ENCODE measurements at places on chromosomes 5 and 9.

- no peak for DNase-seq
These were observed 92.2 kb upstream of the SLC30A5 start for GRCh38 chr5:69001627-69002026.

GRCh38 chr9:94157050-94157801 lies 73.0 kb downstream of the PTPDC1 start:
- DNase-seq, result peak; percentile 84

GRCh38 chr5:9415091-9415490 lies 130.8 kb downstream of the SEMA5A start:
- no peak for DNase-seq

DNA sequence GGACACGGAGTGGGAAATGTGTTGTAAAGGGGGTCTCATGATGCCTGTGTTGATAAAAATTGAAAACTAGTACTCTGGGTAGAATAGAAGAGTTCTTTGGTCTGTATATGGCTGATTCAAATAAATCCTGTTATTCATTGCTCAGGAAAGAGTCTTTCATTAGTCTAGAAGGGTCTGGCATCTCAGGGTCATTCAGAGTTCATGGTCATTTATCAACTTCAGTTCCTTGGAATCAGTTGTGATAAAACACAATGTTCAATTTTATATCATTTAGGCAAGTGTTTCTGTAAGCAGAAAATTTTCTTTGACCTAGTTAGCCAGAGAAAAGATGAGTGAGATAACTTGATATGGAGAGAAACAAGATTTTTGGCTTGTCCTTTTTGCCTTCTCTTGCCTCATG lies 36.3 kb downstream of the SPATA31D1 start:
- DNase-seq, result no peak

- no peak for DNase-seq
These were observed 94.0 kb downstream of the RCL1 start for GRCh38 chr9:4886698-4887097.

DNA sequence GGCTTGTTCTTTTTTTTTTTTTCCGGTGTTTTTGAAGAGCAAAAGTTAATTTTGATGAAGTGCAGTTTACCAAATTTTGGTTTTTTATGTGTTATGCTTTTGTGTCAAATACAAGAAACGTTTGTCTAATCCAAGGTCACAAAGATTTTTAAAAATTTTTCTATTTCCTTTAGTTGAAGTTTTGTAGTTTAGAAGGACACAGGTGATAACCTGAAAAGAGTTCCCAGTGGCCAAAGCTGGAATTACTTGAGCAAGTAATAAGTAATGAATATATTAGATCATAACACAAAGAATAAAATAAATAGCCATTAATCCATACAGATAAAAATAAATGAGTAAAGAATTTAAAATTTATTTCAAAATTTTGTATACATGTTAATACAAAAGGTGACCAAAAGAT lies 71.5 kb downstream of the FCHO2 start:
- DNase-seq, result no peak

- no peak for DNase-seq
These were observed 4.4 kb upstream of the GNG10 start for GRCh38 chr9:111657051-111657450.

- DNase-seq, result peak; percentile 52
These were observed 32.3 kb downstream of the ERP44 start for GRCh38 chr9:100066539-100066938.

GRCh38 chr9:115085773-115086377 lies 32.1 kb downstream of the TNC start:
- no peak for DNase-seq

- no peak for DNase-seq
These were observed 123.2 kb downstream of the JAKMIP2 start for GRCh38 chr5:147659166-147659929.

DNA sequence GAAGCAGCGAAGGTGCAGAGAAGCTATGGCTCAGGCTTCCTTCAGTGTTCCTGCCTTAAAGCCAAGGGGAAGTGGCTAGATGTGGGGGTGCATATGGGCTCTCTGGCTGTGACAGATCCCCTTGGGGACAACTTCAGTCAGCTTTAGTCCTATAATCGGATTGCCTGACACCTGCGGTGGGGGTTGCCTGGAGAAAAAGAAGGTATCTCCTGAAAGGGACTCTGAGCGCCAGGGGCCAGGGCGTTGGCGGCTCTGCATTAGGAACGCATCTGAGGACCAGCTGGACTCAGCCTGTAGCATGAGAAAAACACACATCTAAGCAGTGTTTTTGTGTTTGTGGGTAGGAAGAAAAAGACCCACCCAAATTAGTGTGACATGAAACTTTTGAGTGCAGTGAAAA lies 84.3 kb upstream of the OTULINL start:
- no peak for DNase-seq

DNA sequence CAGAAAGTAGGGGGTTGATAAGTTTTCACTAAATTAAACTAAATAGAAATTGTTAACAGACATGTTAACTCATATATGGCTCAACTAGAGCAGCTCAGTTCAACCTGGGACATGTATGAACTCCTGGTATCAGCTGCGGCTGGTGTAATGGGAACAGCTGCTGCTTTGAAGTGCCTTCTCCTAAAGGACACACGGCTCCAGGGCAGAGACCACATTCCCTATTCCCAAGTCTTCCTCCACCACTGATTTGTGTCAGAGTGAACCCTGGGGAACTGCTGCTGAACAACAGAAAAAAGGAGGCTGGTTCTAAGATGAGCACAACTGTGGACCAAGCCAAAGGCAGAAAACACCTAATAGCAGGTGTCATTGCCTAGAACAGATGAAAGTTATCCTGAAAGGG lies 71.1 kb downstream of the MAPKAP1 start:
- no peak for DNase-seq

DNA sequence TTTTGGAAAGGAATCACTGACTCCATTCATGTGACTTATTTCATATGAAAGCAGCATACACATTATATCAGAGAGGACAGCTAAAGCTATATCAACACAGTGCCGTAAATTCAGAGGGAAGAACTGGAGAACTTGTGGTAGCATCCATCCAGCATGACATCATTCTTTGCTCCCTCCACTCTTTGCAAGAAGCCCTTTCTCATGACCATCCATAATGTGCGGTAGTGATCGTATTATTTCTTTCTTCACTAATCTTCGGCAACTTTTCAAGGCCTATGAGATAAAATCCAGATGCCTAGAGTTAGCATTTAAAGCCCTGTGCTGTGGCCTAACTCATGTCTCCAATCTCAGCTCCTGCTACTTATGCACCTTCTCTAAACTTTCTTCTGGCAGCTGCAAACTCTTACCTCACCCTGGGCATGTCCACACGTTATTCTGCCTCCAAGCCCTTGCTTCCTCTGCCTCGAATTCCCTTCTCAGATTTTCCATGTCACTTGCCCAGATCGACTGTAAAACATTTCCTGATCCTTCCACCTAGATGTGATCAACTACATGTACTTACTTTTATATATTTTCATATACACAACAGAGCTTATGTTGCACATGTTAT lies 307.3 kb upstream of the SGCD start:
- no peak for DNase-seq

- no peak for DNase-seq
These were observed 427.5 kb upstream of the NUDT12 start for GRCh38 chr5:103990064-103990463.

DNA sequence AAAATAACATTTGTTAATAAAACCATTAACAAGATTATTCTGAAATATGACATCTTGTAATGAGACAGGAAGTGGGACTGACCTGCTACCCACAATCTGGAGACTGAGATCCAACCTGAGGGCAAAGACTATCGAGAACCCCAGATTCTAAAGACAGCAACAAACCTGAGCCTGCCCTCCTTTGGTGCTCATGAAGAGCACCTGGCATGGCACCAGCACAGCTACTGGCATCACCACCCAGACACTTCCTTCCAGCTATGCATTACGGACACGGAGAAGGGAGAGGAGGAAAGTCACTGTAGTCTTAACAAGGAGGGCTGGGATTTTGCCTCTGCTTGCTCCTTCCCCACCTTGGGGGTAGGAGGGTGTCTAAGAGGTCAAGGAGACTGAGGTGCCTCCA lies 105.5 kb downstream of the AUH start:
- DNase-seq, result no peak

DNA sequence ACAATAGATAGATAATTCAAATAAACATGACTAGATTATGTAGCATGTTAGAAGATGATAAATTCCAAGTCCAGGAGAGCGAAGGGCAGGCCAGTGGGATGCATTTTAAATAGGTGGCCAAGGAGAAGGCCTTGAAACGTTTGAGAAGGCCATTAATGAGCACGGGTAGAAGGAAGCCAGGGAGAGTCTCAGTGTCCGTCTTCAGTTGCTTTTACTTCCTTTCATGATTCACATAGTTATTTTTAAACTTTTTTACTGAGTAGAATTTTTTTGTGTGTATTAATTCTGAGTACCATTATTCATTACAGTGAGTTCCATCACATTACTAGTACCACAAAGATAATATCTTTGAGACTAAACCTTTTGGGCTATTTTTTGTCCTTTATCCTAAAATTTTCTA lies 259.2 kb downstream of the ARRDC3 start:
- DNase-seq, result no peak

GRCh38 chr9:6562201-6562600 lies 83.3 kb downstream of the GLDC start:
- no peak for DNase-seq

GRCh38 chr5:123454259-123454911 lies 31.2 kb upstream of the CEP120 start:
- no peak for DNase-seq

DNA sequence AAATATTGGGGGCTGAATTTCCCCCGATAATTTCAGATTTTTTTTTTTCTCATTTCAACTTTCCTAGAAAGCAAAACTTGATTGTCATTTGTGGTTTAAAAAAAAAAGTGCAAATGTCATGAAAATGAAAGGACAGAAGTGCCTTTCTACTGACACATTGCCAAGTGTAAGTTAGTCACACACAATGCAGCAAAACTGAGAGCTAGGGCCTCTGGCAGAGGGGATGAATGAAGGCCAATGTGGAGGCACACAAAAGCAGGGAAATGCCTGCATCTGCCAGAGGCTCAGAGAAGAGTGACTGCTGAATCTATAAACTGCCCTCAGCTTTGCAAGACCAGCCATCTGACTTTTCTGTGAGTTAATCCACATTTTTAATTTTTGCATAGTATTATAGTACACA lies 6.8 kb upstream of the IFNA5 start:
- DNase-seq, result no peak

- no peak for DNase-seq
These were observed 48.9 kb downstream of the DYNC2I2 start for GRCh38 chr9:128607642-128608350.

DNA sequence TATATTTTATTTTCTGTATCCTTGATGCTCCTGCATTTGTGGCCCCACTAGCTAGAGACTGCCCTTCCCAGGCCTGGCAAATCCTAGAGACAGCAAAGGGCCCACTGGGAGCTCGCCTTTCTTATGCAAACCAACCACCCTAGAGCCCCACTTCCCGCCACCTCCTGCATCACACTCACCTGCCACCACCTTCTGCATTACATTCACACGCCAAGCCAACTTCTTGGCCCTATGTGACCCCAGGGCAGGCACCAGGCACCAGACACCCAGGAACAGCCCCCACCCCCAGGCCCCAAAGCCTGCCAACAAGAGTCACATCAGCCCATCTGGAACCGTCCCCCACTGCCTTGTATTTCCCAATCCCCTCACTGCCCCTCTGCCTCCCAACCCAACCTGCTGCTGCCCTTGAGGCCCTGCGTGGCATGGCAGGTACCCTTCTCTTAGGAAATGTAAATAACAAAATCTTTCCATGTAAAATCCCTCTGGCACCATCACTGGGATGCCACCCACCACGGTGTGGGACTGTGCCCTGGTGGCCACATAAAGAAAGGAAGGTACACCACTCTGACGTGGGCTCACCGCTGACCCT lies 22.0 kb downstream of the ROR2 start:
- no peak for DNase-seq

- no peak for DNase-seq
These were observed 3.0 kb downstream of the S100Z start for GRCh38 chr5:76852772-76853171.

DNA sequence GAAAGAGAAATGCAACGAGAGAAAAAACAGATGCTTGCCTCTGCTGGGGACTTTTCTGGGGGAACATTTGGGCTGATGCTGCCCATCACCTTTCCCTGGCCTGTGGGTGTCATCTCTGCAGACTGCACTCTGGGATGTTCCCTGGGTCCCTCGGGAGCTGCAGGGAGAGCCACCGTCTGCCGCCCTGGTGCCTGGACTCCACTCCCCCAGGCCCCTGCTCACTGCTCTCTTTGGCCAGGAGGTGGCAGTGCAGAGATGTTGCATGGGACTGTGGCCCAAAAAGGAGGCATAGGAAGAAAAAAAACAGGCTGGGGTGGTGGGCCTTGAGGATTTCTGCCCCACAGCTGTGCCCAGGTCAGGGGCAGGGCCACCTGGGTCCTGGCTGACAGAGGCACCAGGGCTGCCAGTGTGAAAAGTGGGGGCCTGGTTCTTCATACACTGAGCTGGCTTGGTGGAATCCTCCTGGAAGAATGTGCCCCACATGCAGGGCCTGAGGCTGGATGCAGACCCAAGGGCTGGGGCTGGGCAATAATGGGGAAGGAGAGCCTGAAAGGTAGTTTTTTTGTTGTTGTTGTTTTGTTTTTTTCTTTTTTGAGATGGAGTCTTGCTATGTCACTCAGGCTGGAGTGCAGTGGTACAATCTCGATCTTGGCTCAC lies 353.6 kb downstream of the SLIT3 start:
- peak; percentile 62 for DNase-seq

GRCh38 chr5:160390787-160391696 lies 8.8 kb downstream of the FAM200C start:
- DNase-seq, result no peak

DNA sequence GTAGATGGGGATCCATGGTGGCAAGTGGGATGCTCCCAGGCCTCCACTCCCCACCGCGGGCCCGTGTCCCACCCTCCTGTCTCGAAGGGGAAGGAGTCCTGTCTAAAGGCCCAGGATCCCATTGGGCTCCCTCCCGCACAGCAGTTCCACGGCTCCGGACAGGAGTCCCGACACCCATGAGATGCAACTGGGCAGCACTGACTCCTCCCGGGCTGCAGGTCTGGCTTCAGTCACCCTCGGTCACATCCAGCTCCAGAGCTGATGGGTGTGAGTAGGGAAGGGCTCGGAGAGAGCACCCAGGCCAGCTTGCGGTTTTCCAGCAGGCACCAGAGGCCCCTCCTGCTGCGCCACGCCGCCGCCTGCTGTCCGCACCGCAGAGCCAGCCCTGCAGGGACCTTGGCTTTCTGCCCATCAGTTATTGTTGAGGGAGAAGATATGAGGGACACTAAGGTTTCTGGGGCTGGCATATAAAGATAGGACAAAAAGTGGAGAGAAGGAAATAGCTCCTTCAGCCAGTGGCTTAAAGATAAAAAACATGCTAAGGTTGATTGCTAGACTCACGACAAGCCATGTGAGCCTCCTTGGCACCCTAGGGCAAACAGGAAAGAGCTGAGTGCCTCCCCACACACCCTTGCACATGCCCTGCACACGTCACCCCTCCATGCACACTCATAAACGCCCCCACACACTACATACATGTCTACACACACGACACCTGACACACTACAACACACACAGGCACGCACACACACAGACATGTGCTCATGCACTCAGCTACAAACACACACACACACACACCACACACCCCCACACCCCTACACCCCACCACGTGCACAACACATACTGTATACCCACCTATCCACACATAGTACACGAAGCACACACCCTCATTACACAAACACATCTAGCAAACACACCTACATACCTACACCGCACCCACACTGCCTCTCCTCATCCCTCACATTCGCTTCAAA lies 79.0 kb downstream of the AK8 start:
- DNase-seq, result peak; percentile 71

Data from Daoy (cell line).